ENCODE measurements at places on chromosomes 7 and 10.

DNA sequence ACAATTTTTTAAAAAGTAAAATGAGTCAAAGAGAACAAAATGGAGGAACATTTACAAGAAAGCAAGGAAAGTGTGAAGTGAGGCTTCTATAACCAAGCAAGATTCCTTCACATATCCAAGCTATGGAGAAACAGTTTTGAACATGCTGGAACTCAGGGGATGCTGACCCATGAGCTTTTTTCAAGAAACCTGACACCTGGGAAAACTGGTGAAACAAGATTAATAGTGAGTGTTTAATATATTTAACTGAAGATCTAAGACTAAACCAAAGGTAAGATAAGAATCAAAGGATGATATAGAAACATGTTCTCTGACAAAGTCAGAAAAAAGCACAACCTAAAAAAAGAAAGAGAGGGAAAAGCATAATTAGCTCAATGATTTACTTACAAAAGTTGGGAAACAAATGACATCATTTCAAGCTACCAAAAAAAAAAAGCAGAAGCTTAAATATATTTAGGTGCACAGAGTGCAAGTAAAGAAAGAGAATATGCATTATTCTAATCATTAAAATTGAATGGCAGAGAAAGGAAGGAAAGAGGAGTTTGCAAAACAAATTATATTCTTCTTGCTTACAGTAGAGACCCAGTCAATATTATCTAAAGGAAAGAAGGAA, 24.9 kb downstream of the C7orf25 start:
- DNase-seq: no peak

- peak; percentile 40 for DNase-seq
These were observed at the start of gene SMURF1 for GRCh38 chr7:99143853-99144672. TSS of gene SMURF1 (minus strand) at chr7:99144108. CDS start at chr7:99143780, 328 bp downstream.

- DNase-seq: no peak
These were observed 281.9 kb downstream of the EXOC4 start for GRCh38 chr7:133534816-133535215.

DNA sequence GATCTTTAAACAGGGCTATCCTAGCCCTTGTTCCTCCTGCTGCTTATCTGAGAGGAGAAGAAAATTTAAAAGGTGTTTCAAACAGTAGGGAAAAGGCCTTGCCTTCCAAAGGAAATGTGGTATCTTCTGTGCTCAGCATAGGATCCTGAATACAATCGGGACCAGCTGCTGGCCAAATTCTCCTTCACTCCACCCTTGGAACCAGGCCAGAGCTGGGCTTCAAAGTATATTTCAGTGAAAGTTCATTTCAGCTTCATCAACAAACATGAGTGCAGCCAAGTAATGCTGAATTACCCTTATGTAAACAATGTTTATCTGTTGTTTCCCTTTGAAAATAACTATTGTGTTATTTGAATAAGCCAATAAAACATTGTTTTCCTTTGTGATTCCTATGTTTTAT, 146.5 kb upstream of the MEOX2 start:
- no peak for DNase-seq

- no peak for DNase-seq
These were observed 192.7 kb downstream of the MLLT10 start for GRCh38 chr10:21726601-21727225.

- DNase-seq: no peak
These were observed 14.4 kb upstream of the GJC3 start for GRCh38 chr7:99943641-99944496.

- DNase-seq: no peak
These were observed 41.0 kb upstream of the LAMB4 start for GRCh38 chr7:108171164-108171563.

DNA sequence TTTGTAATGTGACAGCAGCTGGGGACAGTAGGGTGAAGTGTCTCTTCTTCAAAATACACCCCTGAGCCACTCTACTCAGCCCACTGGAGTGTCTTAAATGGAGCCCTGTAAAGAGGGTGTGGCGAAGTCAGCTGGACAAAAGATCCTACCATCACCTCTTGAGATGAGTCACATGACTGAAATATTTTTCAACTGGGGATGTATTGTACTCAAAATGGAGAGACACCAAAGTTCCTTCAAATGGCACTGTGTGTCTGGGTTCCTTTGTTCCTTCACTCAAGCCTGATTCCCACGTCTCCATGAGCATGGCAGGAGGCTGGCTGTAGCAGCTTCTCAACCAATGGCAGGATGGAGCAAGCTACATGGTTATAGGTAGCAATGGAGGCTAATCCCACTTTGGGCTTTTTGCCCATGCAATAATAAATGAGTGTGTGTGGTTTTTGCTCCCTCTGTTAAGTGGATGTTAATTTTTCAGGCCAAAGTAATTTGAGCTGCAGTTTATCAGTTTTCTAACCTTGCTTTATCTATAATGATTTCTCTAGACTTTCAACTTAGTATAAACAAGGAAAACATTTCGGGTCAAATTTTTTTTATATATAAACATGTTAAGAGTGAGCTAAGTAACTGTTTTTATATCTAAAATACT, 68.2 kb downstream of the CLEC2L start:
- DNase-seq: no peak

DNA sequence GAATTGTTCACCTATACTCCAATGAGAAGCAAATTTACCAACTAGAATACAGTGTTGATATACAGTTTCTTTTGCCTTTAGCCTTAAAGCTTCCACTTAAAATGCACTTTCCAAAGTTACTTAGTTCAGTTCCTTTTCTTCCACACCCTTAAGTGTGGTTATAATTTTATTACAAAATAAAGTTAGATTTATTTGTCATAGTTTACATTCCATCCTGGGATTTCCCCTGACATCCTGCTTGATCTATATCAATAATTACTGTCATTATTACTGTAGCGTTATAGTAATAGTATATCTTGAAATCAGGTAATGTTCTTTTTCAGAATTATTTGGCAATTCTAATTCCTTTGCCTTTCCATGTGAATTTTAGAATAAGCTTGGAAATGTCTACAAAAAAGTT, 23.3 kb upstream of the MEST start:
- no peak for DNase-seq

- DNase-seq: peak; percentile 57
These were observed 4.3 kb downstream of the ELOVL3 start for GRCh38 chr10:102230264-102230860.

GRCh38 chr10:131762789-131763696, 137.8 kb upstream of the PPP2R2D start:
- DNase-seq: no peak

DNA sequence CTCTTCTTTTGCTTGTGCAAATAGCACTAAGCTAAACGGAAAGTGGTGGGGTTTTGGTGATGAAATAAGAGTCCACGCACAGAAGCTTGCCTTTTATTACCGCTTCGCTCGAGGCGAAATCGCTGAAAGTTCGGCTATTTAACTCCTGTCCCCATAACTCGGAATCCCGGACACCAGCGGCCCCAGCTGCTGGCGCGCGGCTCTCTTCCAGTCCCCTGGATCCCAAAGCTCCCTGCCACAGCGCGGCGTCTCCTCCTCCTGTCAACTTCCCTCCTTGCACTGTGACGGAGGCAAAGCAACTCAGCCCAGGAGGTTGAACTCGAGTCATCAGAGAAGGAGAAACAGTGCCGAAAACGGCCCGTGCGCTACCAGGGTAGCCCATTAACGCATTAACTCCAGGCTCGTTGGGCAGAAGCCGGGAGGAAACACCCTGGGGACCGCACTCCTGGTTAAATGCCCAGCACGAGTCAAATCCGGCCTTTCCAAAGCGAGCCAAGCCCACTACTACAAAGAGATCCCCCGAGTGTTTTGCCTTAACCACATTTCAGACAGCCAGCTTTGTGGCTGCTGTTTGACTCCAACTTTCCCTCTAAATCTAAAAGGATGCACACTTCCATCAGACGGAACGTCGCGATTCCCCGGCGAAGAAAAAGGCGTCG, 1.3 kb downstream of the SEMA3D start:
- peak; percentile 33 for DNase-seq

DNA sequence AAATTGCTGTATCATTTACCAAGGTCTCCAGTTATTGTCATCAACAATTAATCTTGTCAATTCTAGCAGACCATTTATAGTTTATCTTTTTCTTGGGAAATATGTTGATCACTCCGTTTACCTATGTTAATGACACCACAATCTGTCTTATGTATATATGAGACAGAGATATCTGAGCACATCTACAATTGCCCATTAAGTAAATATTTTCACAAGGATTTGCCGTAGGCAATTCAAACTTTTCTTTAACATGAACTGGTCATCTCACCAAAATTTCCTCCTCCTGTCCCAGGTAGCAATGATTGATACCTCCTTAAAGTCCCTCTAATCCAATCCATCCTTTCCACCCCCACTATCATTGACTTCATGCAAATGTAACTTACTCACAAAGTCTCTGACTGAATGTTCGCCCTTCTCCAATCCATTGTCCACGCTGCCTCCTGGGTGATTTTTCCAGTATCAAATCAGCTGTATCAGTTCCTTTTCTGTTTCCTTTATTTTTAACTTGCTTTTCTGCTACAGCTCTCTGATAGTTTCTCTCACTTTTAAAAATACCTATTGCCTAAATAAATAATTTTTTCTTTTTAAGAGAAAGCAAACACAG, 138.3 kb downstream of the GNAT3 start:
- no peak for DNase-seq

- DNase-seq: no peak
These were observed 921.0 kb downstream of the GATA3 start for GRCh38 chr10:8975535-8975934.

- no peak for DNase-seq
These were observed 55.7 kb upstream of the CDK14 start for GRCh38 chr7:90540406-90540805.

DNA sequence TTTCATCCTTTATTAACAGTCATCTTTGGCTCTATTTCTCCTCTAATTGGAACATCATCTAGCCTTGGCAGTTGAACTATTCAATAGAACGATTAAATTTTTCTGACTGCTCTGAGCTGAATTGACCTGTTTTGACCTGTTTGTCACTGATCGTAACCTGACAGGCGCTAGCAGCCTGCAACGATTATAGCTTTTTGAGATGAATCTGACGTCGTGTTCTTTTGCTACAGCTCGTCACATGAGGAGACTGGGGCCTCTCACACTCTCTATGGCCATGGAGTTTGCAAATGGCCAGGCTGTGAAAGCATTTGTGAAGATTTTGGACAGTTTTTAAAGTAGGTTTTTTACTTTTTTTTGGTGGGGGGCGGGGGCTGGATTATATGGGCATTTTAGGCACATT, 229.8 kb downstream of the FOXP2 start:
- no peak for DNase-seq

DNA sequence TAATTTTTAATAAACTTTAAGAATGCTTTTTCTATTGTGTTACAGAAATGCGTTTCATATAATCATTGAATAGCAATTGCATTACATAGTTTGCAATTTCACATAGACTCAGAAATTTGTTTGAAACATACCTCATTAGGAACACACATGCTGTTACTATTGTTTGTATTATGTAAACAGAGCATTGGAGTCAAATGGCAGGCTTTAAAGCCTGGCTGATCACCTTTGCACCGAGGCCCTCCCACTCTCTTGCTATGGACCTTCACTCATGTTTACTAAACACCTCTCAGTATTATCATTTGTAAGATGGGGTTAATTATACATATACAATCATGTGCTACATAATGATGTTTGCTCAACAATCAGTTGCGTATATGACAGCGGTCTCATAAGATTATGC, 203.6 kb upstream of the NPSR1 start:
- no peak for DNase-seq

DNA sequence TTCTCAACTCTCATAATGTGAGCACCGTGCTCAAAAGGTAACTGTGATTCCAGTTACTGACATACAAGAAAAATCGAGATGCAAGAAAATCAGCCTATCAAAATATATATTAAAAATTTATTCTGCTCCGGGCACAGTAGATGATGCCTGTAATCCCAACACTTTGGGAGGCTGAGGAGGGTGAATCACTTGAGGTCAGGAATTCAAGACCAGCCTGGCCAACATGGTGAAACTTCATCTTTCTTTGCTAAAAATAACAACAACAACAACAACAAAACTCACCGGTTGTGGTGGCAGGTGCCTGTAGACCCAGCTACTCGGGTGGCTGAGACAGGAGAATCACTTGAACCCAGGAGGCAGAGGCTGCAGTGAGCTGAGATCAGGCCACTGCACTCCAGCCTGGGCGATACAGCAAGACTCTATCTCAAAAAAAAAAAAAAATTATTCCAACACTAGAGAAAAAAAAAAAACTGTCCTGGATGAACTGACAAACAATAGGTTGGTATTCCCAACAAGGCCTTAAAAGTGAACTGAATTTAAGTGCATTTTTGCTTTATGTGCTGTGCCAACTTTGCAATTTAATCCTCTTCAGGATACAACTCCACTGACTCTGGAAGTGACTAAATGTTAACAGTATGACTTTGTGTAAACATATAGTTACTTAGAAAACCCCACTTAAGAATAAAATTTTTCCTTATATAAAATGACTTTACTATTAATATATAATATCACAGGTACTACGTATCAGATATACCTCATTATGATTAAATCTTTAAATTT, 51.1 kb downstream of the JMJD1C start:
- no peak for DNase-seq

GRCh38 chr10:123259081-123259480, 104.9 kb downstream of the BUB3 start:
- no peak for DNase-seq

- DNase-seq: no peak
These were observed 2.4 kb downstream of the CNTNAP2 start for GRCh38 chr7:146119002-146119401.

GRCh38 chr7:143012001-143012400, 14.9 kb downstream of the OR9A2 start:
- no peak for DNase-seq

DNA sequence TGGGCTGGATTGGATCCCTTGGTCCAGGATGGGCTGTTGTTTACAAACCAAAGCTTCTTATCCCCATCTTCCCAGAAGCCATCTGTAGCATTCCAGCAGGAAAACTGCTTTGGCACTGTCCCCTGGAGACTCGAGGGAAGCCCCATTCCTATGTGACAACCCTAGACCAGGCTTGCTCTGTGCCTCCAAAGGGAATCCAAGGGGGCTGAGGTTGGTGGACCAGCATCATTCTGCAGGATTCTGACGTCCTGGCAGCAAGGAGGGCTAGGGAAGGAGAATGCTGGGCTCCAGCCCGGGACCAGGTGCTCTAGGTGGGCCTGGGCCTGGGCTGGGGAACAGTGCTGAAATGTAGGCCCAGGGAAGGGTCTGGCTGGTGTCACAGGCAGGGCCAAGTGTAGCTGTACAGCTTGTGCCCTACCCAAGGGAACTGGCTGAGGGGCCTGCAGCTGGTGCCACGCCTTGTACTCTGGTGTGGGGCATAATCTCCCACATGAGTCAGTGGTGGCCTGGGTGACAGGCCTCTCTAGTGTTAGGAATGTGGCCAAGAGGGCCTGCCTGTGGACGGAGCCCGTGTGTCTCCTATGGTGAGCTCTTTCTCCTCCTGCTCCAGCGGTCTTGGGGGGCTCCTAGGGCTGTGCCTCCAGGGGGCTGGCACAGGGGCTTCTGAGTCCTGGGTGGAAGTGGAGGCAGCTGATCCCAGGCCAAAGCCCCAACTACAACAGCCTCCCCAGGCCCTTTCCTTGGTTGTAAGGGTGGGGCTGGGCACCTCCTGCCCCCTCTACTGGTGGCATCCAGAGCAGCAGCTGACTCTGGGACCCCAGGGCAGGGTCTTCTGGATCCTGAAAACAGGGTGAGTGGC, 25.2 kb downstream of the TRIM8 start:
- no peak for DNase-seq

All from NT2/D1 (cell line).